ENCODE measurements at places on chromosomes 3 and 15.
A peak's percentile ranks its signal among the peaks of the same experiment; 100 is the strongest.

GRCh38 chr15:66619152-66619903, 53.5 kb upstream of the LCTL start:
- DNase-seq: peak; percentile 84
- peaks cover 19% of the 10 kb centered on the region for H3K27me3 ChIP-seq
- H3K27ac ChIP-seq: no peak overlapping the region
- H3K4me1 ChIP-seq: peaks cover 52% of the 10 kb centered on the region
- no peak overlapping the region for H3K4me3 ChIP-seq

DNA sequence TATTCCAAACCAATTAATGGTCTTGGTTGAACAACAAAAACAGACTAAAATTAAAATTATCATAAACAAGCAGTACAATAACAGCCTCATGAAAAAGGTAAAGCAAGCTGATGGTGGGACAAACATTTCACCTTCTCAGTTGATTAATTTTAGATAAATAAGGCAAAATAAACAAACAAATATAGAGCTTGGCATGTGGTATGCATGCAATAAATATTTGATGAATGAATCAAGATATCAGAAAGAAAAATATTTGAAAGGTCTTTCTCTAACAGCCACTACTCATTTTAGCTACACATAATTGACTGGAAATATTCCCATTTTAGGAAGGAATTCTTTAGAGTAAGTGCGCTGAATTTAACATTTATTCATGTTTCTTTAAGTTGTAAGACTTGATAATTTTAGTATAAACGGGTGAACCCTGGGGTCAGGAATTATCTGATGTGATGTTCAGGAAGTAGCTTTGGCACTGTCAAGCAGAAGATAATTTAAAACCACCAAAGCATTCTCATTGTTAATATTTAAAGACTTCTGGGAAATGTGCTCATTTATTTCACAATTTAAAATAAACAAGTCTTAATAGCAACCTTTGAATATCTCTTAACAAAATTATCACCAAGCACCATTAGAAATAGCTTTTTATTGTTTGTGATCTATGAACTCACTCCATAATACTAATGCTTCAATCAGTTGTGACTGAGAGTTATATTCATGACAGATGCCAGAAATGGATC, 372.3 kb upstream of the TGFBR2 start:
- no peaks in the 10 kb centered on the region for H3K27me3 ChIP-seq
- H3K36me3 ChIP-seq: no peaks in the 10 kb centered on the region
- H3K27ac ChIP-seq: no peak overlapping the region
- H3K4me3 ChIP-seq: no peak overlapping the region
- no peak for DNase-seq

DNA sequence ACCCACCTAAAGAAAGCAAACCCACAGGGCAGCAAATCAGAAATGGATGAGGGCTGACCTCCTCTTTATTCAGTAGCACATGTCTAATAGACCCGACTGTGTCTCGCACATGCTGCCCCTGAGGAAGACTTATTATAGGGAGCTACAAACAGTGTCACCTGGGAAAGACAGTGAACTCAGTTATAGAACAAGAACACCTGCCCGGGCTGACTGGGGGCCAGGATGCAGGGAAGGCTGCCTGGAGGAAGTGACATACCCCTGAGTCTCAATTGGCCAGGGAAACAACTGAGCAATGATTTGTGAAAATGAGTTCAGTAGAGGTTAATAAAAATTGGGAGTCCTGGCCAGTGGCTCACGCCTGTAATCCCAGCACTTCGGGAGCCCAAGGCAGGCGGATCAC, 78.7 kb upstream of the CGNL1 start:
- peaks cover 16% of the 10 kb centered on the region for H3K36me3 ChIP-seq
- H3K4me3 ChIP-seq: no peak overlapping the region
- H3K27ac ChIP-seq: peak overlapping the region; percentile 94

- no peak overlapping the region for H3K27ac ChIP-seq
- DNase-seq: no peak
- peaks cover 5% of the 10 kb centered on the region for H3K4me1 ChIP-seq
- peaks cover 6% of the 10 kb centered on the region for H3K27me3 ChIP-seq
These were observed 307.7 kb downstream of the TUSC7 start for GRCh38 chr3:117017135-117017894.

- H3K27me3 ChIP-seq: no peaks in the 10 kb centered on the region
- no peak overlapping the region for H3K4me3 ChIP-seq
- no peak for DNase-seq
- H3K27ac ChIP-seq: no peak overlapping the region
- peaks cover 52% of the 10 kb centered on the region for H3K4me1 ChIP-seq
- no peaks in the 10 kb centered on the region for H3K36me3 ChIP-seq
These were observed 25.7 kb downstream of the LIPC start for GRCh38 chr15:58457466-58457965.

- peaks cover 4% of the 10 kb centered on the region for H3K27me3 ChIP-seq
- H3K27ac ChIP-seq: peak overlapping the region; percentile 52
- H3K36me3 ChIP-seq: peaks cover 30% of the 10 kb centered on the region
These were observed 22.0 kb downstream of the TGFBR2 start for GRCh38 chr3:30628205-30628900.

- no peaks in the 10 kb centered on the region for H3K36me3 ChIP-seq
- H3K4me3 ChIP-seq: no peak overlapping the region
- no peak for DNase-seq
- H3K27me3 ChIP-seq: no peaks in the 10 kb centered on the region
- H3K4me1 ChIP-seq: no peaks in the 10 kb centered on the region
These were observed 25.7 kb upstream of the MB21D2 start for GRCh38 chr3:192943393-192943792.

GRCh38 chr3:38574411-38575278, 74.8 kb downstream of the SCN5A start:
- H3K4me1 ChIP-seq: peaks cover 7% of the 10 kb centered on the region
- DNase-seq: no peak
- H3K27me3 ChIP-seq: peaks cover 26% of the 10 kb centered on the region
- H3K4me3 ChIP-seq: no peak overlapping the region

DNA sequence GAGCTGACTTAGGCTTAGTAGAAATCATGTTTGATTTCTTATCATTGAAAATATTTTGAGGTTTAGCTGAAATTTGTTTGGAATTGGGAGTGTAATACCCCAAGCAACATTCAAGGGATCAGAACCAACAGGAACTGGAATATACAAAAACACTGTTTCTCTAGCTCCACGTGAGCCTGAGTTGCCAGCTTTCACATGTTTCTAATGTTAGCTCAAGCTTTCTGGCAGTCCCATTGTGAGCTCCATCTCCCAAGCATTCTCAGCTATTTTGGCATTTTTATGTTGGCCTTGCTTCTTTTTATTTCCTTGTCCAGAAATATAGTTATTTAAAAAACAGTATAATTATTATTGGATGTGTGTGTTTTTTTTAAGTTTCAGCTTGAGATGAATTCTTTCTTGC, 427.1 kb upstream of the DPH6 start:
- DNase-seq: no peak
- H3K36me3 ChIP-seq: no peaks in the 10 kb centered on the region
- peak overlapping the region; percentile 84 for H3K27ac ChIP-seq
- H3K27me3 ChIP-seq: no peaks in the 10 kb centered on the region
- H3K4me1 ChIP-seq: peaks cover 61% of the 10 kb centered on the region
- no peak overlapping the region for H3K4me3 ChIP-seq

GRCh38 chr15:38300395-38300794, 47.8 kb downstream of the SPRED1 start:
- no peak for DNase-seq
- no peaks in the 10 kb centered on the region for H3K27me3 ChIP-seq
- H3K36me3 ChIP-seq: peaks cover 66% of the 10 kb centered on the region
- no peak overlapping the region for H3K27ac ChIP-seq
- H3K4me3 ChIP-seq: no peak overlapping the region

DNA sequence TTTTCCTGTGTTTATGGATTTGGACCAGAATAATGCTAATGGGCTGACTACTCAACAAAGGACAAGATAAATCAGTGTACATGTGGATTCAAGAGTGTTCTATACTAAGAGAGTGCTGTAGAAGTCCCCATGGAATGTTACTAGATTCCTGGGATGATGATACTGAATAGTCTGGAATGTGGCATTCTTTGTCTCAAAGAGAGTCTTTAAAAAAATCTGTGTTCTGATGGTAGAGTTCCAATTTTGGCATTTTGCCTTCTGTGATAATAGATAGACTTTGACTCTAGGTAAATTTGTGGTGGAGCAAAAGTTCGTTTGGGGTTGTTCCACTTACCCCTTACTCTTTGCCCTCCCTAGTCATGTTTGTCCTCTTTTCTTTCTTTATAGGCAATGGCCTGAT, 43.7 kb downstream of the NMD3 start:
- no peak for DNase-seq
- H3K27ac ChIP-seq: no peak overlapping the region
- peaks cover 63% of the 10 kb centered on the region for H3K36me3 ChIP-seq
- peaks cover 2% of the 10 kb centered on the region for H3K27me3 ChIP-seq
- no peak overlapping the region for H3K4me3 ChIP-seq
- H3K4me1 ChIP-seq: no peaks in the 10 kb centered on the region

DNA sequence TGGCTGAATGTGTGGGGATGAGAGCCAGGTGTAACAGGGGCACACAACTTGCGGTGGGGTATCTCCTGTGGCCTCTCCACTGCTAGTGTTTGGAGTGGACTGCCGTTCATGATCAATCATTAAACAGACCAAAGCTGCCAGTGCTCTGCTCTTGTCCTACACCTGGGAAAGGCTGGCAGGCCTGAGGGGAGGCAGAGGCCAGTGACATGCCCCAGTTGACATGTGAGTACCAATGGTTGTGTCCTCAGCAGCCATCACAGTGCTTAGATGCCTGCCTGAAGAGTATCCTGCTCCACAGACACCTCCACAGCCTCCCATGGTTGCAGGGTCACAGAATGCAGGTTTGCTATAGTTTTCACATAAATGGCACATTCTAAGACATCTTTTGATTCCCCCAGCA, 348.4 kb downstream of the EPHB1 start:
- H3K36me3 ChIP-seq: no peaks in the 10 kb centered on the region
- peaks cover 32% of the 10 kb centered on the region for H3K4me1 ChIP-seq
- peaks cover 12% of the 10 kb centered on the region for H3K27me3 ChIP-seq
- H3K4me3 ChIP-seq: no peak overlapping the region

DNA sequence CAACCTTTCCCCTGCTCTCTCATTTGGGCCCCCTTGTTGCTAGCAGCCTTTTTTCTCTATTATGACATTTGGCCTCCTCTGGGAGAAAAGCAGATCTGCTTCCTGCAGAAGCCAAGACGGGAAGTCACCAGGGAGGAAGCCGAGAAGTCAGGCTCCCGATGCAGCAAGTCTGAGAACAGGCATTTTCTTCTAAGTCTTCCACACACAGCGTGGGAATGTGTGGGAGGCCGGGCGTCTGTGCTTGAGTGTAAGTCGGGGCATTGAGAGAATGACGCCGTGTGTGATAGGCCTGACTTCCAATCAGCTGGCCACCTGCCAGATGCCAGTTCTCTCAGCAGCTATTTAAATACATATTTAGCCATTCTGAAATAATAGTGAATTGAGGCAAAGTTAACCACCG, 75.8 kb upstream of the FAM98B start:
- H3K27me3 ChIP-seq: no peaks in the 10 kb centered on the region
- peaks cover 4% of the 10 kb centered on the region for H3K4me1 ChIP-seq
- H3K4me3 ChIP-seq: no peak overlapping the region
- no peak overlapping the region for H3K27ac ChIP-seq

GRCh38 chr15:44813231-44813630, 76.9 kb downstream of the TRIM69 start:
- H3K27ac ChIP-seq: no peak overlapping the region
- no peak for DNase-seq
- no peaks in the 10 kb centered on the region for H3K36me3 ChIP-seq
- peaks cover 30% of the 10 kb centered on the region for H3K27me3 ChIP-seq

DNA sequence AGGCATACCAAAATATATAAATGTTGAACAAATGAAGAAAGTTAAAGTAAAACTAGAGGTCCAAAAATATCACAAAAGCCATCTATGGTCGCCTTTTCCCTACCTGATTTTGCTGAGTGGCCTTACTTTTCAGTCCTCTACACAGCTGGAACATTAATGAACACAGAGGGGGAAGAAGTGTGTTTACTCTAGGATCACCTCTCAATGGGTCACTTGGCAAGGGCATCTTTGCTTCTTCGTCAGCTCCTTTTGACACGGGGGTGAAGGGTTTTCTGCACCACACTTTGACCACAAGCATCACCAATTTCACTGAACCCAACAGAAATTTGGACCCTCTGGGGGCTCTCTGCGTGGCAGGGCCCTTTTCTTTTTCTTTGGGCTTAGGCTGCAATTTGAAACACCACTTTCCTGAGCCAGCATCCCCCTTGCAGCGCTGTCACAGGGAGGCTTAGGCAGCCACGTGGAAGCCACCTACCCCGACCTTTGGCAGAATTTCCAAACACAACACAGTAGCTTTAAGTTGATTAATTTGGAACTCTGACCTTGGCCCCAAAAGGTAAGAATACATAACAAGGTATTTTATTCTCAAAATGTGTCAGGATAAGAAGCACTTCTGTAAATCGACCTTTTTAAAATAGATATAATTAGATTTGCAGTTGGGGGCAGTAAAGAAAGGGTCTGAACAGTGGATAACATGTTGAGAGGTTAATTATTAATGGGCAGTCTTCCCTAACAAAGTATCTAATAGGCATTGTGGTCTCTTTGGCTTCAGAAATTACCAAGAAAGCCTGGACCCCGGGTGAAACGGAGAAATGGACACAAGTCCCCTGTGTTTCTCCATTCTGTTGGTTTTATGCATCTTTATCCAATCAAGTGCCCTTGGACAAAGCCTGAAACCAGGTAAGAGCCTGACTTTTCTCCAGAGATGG, at the start of gene LIPC:
LIPC (plus strand) TSS at position 771 of the 929 bp plus-strand sequence; CDS start at position 813, 42 bp downstream.
- H3K27ac ChIP-seq: peak within 1 kb of the TSS; percentile 96
- H3K4me1 ChIP-seq: peaks cover 53% of the 10 kb centered on the region
- H3K27me3 ChIP-seq: peaks cover 3% of the 10 kb centered on the region
- peak within 1 kb of the TSS; percentile 4 for H3K4me3 ChIP-seq
- DNase-seq: no peak
- no peaks in the 10 kb centered on the region for H3K36me3 ChIP-seq

DNA sequence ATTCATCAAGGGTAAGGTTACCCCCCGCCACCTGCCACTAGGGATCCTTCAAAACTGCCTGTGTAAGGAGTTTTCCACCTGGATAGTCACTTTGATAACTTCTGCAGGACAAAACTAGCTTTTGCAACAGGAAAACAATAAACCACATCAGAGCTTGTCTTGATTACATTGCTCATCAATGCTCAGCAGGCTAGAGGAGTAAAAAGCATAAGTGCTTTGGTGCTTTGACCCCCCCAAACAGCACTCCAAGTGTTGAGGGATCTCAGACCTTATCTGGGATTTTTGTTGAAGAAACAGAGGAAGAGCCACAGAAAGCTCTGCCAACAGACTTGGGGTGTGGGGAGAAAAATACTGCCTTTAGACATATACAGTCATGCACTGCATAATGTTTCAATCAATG, 10.8 kb upstream of the PHLDB2 start:
- peaks cover 47% of the 10 kb centered on the region for H3K4me1 ChIP-seq
- no peak overlapping the region for H3K4me3 ChIP-seq
- H3K27me3 ChIP-seq: peaks cover 3% of the 10 kb centered on the region
- no peaks in the 10 kb centered on the region for H3K36me3 ChIP-seq
- no peak overlapping the region for H3K27ac ChIP-seq
- DNase-seq: no peak

DNA sequence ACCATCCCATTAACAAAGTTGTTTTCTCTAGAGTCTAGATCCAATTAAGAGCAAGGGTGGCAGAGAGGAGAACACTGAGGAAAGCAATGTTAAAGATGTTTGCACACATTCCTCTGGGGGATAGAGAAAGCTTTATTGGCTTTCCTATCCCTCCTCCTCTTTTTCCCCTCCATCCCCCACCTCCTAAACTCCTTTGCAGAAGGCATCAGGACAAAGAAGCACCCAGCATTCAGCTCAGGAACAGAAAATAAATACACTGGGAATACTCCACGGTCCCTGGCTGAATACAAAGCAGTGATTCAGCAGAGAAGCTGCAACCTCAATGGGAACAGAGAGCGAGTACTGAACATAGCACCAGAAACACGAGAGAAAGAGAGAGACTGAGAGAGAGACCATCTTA, 21.9 kb downstream of the LSAMP start:
- peak overlapping the region; percentile 97 for H3K27ac ChIP-seq
- peaks cover 21% of the 10 kb centered on the region for H3K4me1 ChIP-seq
- peaks cover 5% of the 10 kb centered on the region for H3K27me3 ChIP-seq
